Fibroblast of lung (primary cell): ENCODE measurements at places on chromosomes 16 and 17.

DNA sequence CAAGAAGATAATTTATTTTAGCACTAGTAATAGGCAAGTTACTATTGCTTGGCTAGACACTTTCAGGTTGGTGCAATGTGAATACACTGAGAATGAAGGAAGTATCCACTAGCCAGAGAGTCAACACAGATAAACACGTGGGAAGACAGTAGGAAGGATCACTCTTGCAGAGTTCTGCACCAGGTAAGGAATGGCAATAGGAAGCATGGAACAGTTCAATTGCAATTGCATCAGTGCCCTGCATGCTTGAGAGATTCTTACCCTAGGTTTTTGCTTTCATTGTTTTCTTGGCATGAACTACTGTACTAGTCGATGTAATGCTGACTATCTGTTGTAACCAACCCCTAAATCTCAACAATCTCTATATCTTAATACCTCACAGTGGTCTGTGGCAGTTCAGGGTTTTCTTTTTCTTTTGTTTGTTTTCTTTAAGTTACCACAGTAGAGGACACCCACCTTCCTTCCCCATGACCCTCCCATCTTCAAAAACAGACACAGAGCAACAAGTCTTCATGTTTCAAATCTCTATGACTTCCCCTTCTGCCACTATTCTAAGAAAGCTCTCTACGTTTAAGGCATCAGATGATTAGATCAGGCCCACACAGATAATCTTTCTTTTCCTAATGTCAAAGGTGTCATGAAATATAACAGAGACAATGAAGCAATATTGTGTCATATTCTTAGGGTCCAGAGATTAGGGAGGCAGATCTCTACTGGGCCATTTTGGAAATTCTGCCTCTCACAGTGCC, 18.1 kb upstream of the ABCA8 start:
- no peak for DNase-seq

GRCh38 chr17:49814781-49815529, 26.5 kb downstream of the KAT7 start:
- no peak for DNase-seq

DNA sequence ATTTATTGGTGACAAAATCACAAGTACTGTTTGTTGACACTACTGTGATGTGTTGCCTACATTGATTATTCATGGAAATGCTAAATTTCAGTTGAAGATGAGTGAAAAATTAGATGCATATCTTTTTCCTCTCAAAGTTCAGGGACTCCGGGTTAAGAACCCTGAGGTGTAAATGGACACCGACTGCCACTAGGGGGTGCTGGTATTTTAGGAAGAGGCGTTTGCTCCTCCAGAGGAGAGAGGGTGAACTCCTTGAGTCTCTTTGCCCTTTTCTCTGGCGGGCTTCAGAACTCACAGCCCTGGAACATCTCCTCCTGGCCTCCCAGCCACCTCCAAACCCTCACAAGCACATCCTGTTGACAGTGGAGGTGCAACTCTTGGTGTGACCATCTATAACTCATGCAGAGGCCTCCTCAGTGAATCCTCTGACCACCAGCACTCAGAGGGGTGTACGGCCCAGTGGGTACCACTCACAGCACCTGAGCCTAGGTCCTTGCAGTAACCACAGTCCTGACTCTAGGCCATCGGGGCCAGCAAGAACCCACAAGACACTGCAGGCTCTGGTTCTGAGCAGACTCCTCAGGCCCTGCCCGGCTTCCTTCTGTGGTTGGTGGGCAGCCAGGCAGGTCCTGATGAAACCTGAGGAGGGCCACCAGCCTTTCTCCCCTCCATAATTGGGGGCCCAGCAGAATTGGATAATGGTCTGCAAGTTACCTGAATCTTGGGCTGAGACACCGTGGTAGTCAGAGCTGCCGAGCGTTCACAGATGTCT, 26.2 kb upstream of the PIK3R5 start:
- DNase-seq: peak; percentile 63

- DNase-seq: peak; percentile 36
Observed at GRCh38 chr17:69246726-69247375, 18.2 kb upstream of the ABCA10 start.

GRCh38 chr17:75835654-75835987, 8.6 kb downstream of the UNC13D start:
- DNase-seq: no peak

DNA sequence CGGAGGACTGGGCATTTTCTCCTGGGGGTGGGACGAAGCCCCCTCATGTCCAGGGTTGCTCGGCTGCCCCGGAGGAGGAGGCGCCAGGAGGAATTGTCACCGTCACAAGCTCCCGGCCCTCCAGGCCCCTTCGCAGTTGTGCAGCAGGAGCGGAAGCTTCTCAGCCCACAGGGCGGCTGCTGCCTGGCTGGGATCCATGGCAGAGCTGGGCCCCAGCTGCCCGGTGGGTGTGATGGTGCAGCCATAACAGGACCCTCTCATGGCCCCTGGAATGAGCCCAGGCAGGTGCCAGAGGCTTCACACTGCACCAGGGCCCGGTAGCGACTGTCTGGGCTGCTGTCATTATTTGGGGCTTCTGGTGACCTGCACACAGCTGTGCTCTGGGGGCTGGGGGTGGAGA, 54.9 kb upstream of the GNG13 start:
- DNase-seq: no peak

DNA sequence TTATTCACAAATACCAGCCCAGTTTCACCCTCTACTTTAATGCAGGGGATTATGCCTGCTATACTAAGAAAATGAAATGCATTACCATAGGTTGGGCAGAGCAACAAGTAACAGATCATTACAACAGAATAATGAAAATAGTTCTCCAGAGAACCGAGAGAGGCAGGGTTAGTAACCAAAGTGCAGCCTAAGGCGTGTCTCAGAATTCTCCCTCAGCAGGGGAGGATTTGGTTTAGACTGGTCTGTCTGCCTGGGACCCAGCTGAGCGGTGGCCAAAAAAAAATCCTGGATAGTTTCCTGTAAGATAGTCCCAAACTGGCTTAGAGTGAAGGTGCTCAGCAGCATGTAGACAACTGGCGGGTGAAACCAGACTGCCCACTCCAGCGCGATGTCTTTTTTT, 30.8 kb upstream of the ADCY7 start:
- DNase-seq: no peak

- DNase-seq: no peak
Observed at GRCh38 chr17:17181666-17182597, 24.2 kb downstream of the PLD6 start.

- DNase-seq: no peak
Observed at GRCh38 chr16:17439580-17439979, 31.2 kb downstream of the XYLT1 start.

DNA sequence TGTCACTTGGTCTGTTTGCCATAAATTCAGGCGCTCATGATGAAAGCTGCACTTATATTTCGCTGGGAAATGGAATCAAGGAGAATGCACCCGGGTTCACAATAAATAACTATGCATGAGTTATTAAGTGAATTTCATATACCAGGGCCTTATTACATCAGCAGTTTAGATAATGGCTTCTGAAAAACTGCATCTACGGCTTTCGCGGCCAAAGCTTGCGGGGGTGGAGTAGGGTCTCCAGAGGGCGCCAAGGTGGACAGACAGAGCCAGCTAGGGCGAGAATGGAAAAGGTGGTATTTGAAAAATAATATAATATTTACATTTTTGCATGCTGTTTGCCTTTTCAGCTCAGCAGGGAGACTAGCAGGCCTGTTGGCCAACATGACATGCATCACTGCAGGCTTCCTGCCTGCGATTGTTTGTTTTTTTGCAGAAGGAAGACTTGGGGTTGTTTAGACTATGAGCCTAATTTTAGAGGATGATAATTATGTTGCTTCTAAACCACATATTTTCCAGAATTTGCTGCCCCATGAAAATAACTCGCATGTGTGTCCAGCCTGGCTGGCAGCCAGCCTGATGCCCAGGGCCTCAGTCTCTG, 173.8 kb upstream of the IRX3 start:
- DNase-seq: peak; percentile 52

DNA sequence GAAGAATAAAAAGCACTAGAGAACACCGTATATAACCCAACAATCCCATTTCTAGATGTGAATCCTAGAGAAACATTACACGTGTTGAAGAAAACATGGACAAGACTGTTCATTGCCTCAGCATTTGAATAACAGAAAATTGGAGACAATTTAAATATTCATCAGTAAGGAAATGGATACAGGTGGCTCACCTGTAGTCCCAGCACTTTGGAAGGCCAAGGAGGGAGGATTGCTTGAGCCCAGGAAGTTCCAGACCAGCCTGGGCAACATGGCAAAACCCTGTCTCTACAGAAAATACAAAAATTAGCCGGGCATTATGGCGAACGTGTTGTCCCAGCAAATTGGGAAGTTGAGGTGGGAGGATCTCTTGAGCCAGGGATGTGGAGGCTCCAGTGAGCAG, 2.7 kb upstream of the ATAD5 start:
- no peak for DNase-seq

- no peak for DNase-seq
Observed at GRCh38 chr17:66711401-66711800, 123.5 kb upstream of the CACNG5 start.

DNA sequence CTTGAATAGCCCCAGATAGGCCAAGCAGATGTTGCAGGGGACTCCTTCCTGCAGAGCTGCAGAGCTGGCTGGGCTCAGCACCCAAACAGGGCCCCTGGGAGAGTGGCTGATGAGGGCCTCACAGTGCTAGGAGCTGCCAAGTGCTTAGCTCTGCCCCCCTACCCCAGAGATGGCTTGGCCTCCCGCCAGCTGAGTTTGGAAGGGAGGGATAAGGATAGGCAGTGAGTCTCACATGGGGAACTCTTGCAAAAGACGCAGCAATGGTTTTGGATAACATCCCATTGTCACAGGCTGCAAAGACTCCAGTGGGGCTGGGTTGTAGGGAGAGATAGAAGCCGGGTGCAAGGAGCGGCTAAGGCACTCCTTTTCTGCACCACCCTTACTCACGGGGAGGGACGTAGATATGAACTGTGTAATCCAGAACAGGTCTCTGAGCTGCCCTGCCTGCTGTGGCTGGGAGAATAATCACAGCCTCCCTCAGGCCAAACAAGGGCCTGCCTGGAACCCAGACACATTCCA, 52.9 kb upstream of the MAF start:
- peak; percentile 96 for DNase-seq

DNA sequence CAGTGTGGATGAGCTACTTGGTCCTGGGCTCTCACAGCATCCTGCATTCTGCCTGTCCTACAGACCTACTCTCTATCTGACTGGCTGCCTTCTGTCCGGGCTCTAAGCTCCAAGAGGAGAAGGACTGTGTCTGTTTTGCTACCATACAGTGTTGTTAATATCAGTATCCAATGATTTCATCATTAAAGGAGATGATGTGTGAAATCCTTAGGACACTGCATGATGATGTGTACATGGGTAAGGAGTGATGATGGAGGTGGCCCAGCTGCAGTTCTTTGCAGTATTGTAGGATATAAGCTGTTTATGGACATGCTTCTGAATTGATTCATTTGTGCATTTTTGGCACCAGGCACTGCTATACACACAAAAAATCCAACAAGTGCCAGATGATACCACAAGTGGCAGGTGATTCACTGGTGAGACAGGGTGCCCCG, 536.9 kb upstream of the CDH11 start:
- DNase-seq: peak; percentile 68

DNA sequence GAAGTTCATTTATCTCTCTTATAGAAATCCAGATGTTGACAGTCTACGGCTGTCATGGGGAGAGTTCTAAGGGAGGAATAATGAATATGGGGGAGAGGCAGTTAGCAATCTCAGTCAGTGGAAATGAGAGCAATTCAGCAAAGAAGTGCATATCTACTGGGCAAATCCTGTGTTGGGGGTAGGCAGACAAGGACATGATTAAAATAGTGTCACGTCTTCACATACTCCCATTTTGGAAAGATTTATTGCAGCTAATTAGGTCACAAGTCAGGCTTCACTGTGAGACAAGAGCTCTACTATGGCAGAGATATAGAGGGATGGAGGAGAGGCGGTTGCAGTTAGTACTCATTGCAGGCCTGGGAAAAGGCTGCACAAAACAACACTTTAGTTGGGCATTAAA, 29.8 kb downstream of the LRRC36 start:
- DNase-seq: no peak

DNA sequence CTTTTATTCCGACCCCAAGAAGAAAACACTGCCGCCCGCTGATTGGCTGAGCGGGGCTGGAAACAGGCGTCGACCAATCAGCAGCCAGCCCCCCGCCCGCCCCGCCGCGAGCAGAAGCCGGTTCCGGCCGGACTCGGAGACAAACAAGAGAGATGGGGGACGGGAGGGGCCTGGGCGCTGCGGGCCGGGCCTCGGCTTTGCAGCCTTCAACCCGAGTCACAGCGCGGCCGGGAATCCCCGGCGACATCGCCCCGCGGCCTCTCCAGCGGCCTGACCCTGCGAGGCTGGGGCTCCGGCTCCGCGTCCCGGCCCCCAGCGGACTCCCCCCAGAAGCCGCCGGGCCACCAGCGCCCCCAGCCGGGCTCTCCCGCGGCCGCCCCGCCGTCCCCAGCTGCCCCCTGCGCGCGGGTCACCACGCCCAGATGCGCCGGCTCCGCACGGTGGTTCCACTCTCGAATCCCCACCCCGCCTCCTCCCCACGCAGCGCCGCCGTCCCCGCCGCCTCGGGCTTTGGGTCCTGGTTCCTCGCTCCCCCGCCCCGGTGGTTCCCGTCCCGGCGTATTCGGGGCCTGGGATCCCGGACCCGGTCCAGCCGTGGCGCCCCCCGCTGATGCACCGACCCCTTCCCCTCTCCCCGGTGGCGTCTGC, 346 bp upstream of the SLC43A2 start:
- DNase-seq: peak; percentile 90

- DNase-seq: no peak
Observed at GRCh38 chr16:52568983-52569690, 22.2 kb upstream of the TOX3 start.

DNA sequence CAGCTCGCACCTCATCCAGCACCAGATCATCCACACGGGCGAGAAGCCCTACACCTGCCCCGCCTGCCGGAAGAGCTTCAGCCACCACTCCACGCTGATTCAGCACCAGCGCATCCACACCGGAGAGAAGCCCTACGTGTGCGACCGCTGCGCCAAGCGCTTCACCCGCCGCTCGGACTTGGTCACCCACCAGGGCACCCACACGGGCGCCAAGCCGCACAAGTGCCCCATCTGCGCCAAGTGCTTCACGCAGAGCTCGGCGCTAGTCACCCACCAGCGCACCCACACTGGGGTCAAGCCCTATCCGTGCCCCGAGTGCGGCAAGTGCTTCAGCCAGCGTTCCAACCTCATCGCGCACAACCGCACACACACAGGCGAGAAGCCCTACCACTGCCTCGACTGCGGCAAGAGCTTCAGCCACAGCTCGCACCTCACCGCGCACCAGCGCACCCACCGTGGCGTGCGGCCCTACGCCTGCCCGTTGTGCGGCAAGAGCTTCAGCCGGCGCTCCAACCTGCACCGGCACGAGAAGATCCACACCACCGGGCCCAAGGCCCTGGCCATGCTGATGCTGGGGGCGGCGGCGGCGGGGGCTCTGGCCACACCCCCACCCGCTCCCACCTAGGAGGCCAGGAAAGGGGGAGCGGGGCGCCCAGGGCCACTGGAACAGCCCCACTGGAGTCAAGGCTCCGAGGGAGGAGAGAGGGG, 7.5 kb downstream of the ZNF205 start:
- DNase-seq: no peak

- no peak for DNase-seq
Observed at GRCh38 chr17:70353408-70354092, 184.2 kb downstream of the KCNJ2 start.
